ENCODE measurements at places on chromosomes 16 and 17. TPM values are rescaled to one million over a fixed set of nuclear protein-coding genes. Genes with fewer than 3 reads are reported as not detected.

Gene NACA2
- total RNA-seq: not detected

Gene TP53TG3B
- not detected for total RNA-seq

Gene CNTNAP1
- 1.3 TPM for total RNA-seq

Gene HBQ1
- not detected for total RNA-seq

Gene MARVELD3
- not detected for total RNA-seq

Gene KRT28
- not detected for total RNA-seq

Gene GPR142
- total RNA-seq: not detected

Gene CRYBA1
- not detected for total RNA-seq

Gene MPP2
- total RNA-seq: 4.1 TPM

Gene BAHCC1
- total RNA-seq: 0.14 TPM

Gene SPEM2
- not detected for total RNA-seq

Gene FOXL1
- total RNA-seq: 0.07 TPM

Gene CD300LB
- total RNA-seq: not detected

Gene PYDC1
- total RNA-seq: not detected

Gene CCL14
- not detected for total RNA-seq

All from activated T-cell treated with anti-CD3 and anti-CD28 coated beads, Interleukin-2, amount 50 U/mL, for 72 hours (primary cell).